Stimulated activated CD4-positive, alpha-beta T cell treated with anti-CD3 and anti-CD28 coated beads, Interleukin-4, amount 100 ng/mL, for 1 hour (primary cell): ENCODE measurements at places on chromosomes 2 and 18.

DNA sequence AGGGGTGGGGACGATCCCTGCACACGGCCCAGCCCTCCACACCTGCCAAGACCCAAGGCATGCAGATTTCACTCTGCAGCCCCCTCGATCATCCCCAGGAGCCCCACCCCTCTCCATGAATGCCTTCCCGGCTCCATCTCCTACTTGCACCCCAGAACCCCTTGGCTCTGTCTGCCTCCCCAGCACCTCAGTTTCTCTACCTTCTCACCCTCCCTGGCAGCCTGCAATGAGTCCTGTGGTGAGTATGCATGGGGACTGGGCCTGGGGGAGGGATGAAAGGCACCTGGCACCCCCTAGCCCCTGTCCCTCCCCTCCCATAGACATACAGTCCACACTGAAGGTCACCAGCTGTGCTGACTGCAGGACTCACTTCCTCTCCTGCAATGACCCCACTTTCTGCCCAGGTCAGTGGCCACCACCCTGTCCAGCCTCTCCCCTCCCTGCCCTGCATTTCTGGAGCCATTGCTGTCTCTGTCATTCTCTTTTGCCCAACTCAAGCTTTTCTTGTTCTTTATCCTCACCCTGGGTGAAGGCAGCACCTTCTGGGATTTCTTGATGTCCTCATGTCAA is 1.0 kb downstream of the TEX51 start:
- no peak for DNase-seq

DNA sequence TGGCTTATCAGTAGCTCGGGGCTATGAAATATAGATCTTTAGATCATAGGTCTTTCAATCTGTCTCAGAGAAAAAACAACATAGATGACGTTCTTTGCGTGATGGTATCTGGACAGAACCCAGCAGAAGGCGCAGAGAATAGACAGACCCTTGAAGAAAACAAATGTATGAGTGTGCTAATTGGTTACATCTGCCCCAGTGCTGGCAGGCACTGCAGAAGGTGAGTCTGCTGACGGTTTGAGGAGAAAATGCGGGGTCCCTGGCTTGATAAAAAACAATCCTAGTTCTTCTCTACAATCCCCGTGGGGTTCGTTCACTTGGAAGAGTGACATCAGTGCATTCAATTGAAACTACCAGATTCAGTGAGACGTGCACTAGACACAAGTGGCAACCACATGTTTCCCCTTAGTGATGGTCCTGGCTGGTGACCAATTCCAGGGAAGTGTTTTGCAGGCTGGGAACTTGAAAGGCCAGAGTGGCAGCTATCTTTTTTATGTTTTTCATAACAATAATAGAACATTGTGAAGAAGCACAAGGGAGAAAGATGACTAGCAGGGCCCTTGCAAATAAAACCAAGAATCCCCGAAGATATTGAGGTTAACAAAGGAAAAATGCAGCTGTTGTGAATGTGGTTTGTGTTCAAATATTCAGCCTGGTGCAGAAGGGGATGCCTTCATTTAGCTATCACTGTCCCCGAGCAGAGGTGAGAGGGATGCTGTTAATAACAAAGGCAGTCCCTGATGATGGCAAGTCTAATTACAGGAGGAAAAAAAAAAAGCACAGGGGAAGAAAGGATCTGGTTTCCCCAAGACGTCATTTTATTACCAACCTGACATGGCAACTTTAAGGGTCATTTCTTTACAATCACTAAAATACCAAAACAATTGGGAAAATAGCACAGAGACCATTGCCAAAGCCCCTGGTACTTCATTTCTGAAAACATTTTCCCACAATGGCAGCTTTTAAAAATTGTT is 337.6 kb upstream of the FIGN start:
- DNase-seq = no peak

- no peak for DNase-seq
These were observed 463.3 kb downstream of the IRS1 start for GRCh38 chr2:226336283-226336682.

- no peak for DNase-seq
These were observed 32.9 kb downstream of the EHD3 start for GRCh38 chr2:31266804-31267203.

DNA sequence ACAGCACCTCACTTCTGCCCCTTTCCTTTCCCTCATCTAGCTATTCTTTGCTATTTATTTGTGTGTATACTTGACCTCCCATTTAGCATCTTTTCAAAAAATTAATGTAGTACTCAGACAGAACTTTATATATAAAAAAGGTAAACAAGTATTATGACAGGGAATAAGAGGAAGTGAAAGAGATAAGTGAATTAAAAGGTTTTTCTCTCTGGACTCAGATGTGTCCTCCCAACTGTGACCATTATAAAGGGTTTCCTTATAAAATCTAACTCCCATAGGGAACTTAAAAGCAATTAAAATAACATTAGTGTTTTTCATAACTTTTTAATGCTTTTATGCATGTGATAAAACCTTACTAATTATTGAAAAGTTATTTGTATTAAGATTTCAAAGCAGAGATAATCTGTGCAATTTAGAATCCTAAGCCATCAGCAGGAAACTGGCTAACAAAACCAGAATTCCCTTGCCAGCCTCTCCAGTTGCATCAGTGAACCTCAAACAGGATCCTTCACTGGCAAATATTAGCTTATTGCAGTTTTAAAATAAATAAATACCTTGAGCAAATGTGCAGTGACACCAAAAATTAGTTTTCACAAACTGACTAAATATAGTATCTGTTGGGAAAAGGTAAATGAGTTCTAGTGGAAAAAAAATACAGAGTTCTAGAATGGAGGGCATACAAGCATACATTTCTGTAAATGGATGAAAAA is 930.7 kb downstream of the BCL11A start:
- no peak for DNase-seq
